ENCODE measurements at places on chromosomes 5 and 9. TPM values are rescaled to one million over a fixed set of nuclear protein-coding genes. Genes with fewer than 3 reads are reported as not detected.
A peak's percentile ranks its signal among the peaks of the same experiment; 100 is the strongest.

The SV2C gene
- 0.23 TPM for total RNA-seq

The HSDL2 gene
- total RNA-seq: 53.0 TPM

- DNase-seq: no peak
Observed at GRCh38 chr9:129440435-129441186, 180.3 kb downstream of the C9orf50 start.

- DNase-seq: no peak
Observed at GRCh38 chr5:124747791-124748686, 1.6 kb upstream of the ZNF608 start.

- DNase-seq: peak; percentile 72
Observed at GRCh38 chr9:89036383-89036782, 45.1 kb downstream of the S1PR3 start.

DNA sequence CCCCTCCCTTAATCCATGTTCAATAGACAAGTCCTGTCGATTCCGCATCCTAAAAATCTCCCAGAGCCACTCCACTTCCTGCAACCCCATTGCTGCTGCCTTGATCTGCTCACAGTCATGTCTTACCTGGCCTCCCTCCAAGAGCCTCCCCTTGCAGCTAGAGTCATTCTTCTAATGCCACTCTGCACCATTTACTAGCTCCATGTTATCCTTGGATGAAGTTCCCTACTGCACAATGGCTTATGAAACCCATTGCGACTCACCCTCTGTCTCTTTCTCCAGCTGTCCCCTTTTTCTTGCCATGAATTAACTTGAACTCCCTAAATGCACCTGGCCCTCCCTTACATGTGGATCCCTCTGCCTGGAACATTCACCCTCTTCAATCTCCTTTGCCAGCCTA, 39.5 kb downstream of the MEGF10 start:
- DNase-seq: no peak

DNA sequence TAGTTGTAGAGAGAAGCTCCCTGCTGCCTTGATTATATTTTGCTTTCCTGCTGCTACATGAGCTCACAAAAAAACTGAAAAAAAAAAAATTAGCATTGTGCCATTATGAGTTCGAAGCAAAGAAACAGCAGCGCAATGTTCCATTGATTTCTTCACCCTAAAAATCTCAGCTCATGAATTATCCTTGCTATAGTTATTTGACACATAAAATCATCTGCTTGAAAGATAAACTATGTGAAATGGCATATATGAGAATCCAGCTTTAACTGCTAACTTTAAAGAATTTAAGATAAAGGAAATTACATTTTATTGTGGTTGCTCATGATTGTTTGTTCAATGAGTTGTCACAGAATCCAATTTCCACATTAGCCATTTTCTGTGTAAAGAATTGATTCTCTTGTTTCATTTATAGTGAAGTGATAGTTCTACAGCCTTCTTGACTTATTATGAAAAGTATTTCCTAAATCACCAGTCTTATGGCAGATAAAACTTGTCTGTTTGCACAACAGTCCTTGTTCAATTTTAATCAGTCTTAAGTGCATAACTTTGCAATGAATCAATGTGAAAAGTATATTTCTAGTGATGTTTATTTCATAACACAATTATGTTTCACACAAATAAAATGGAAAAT, 1275.0 kb upstream of the CDH9 start:
- DNase-seq: no peak
